Trophoblast cell (in vitro differentiated cells and primary cell): ENCODE measurements at places on chromosomes 2 and 18.

GRCh38 chr2:216298719-216299495 lies 73.4 kb downstream of the MARCHF4 start:
- H3K4me3 ChIP-seq, result no peak overlapping the region
- H3K36me3 ChIP-seq, result no peaks in the 10 kb centered on the region
- peak; percentile 70 for DNase-seq
- peaks cover 12% of the 10 kb centered on the region for H3K4me1 ChIP-seq
- H3K27me3 ChIP-seq, result no peaks in the 10 kb centered on the region

DNA sequence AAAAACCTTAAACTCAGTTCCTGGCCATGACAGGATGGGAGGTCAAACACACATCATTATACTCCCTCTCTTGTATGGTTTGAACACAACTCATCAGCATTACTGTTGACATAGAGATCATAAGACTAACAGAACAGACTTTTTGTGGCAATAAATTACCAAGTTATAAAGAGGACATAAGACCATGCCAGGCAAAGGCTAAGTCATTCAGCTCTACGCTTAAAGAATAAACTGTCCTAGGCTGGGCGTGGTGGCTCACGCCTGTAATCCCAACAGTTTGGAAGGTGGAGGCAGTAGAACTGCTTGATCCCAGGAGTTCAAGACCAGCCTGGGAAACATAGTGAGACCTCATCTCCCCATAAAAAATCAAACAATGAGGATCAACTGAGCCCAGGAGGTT lies 16.4 kb downstream of the NLRC4 start:
- H3K36me3 ChIP-seq, result no peaks in the 10 kb centered on the region
- no peaks in the 10 kb centered on the region for H3K27me3 ChIP-seq
- no peaks in the 10 kb centered on the region for H3K4me1 ChIP-seq
- H3K27ac ChIP-seq, result no peak overlapping the region
- H3K4me3 ChIP-seq, result no peak overlapping the region

GRCh38 chr2:151056870-151057269 lies 204.8 kb downstream of the RBM43 start:
- no peaks in the 10 kb centered on the region for H3K27me3 ChIP-seq
- H3K4me1 ChIP-seq, result peaks cover 2% of the 10 kb centered on the region
- no peak overlapping the region for H3K4me3 ChIP-seq
- DNase-seq, result no peak

DNA sequence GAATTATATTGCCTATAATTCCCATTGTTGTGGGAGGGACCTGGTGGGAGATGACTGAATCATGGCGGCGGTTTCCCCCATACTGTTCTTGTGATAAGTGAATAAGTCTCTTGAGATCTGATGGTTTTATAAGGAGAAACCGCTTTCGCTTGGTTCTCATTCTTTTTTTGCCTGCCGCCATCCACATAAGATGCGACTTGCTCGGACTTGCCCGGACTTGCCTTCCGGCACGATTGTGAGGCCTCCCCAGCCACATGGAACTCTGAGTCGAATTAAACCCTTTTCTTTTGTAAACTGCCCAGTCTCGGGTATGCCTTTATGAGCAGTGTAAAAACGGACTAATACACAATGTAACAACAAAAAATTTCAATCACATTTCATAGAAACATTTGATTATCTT lies 115.8 kb downstream of the C2orf74 start:
- peaks cover 12% of the 10 kb centered on the region for H3K36me3 ChIP-seq
- no peaks in the 10 kb centered on the region for H3K4me1 ChIP-seq
- H3K27ac ChIP-seq, result no peak overlapping the region
- H3K27me3 ChIP-seq, result no peaks in the 10 kb centered on the region
- H3K4me3 ChIP-seq, result no peak overlapping the region
- no peak for DNase-seq

DNA sequence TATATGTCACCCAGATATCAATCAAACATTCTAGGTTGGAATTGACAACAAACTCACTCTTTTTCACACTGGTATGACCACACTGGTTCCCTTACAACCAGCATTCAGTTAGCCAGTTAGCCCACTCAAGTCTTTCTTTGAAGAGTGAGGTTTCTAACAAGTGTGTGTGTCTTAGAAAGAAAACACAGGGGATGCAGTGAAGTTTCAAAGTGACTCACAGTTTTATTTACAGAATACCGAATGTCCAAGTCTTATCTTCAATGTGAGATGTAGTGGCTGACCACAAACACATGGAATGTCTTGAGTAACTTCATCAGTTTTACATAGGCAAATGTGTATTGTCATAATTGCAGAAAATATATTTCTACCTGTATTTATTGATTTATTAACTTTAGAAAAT lies 274.7 kb upstream of the HNMT start:
- H3K4me3 ChIP-seq, result no peak overlapping the region
- H3K27ac ChIP-seq, result no peak overlapping the region
- no peak for DNase-seq
- no peaks in the 10 kb centered on the region for H3K4me1 ChIP-seq

- H3K27me3 ChIP-seq, result no peaks in the 10 kb centered on the region
- H3K4me1 ChIP-seq, result peaks cover 32% of the 10 kb centered on the region
- H3K36me3 ChIP-seq, result no peaks in the 10 kb centered on the region
- no peak for DNase-seq
Measured at GRCh38 chr18:77098029-77098428, 34.6 kb downstream of the MBP start.

DNA sequence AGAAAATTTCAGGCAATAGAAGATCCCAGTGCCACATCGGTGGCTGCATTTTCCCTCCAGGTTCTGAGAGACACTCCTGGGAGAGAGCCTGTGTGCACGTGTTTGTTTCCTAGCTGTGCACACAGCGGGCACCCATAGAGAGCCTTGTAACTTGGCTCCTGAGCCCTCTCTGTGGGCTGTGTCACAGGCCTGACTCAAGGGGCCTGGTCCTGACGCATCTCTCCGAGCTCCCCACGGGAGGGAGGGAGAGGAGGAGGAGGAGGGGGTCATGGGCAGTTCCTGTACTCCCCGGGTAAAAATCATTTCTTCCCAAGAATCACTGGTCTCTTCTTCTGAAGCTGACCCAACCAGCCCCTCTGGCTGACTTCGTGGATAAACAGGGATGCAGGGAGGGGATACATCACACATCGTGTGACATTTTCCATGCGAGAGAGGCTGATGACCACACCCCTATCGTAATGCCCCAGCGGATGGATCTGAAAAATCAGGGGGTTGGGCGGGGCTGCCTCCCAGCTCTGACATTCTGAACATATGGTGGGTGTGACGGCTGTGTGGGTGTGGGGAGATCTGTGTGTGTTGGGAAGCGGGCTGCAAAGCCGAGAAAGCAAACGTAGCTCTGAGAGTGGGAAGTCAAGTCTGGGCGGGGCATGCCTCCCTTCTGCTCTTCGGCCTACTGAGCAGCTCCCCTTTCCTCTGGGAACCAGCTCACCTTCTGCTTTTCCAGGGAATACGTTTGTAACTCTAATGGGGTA lies 308.3 kb upstream of the HS6ST1 start:
- H3K27ac ChIP-seq, result no peak overlapping the region
- H3K27me3 ChIP-seq, result no peaks in the 10 kb centered on the region
- no peak overlapping the region for H3K4me3 ChIP-seq
- peaks cover 2% of the 10 kb centered on the region for H3K4me1 ChIP-seq
- no peak for DNase-seq
